DMS79 (cell line): ENCODE measurements at places on chromosomes 6 and 20.

DNA sequence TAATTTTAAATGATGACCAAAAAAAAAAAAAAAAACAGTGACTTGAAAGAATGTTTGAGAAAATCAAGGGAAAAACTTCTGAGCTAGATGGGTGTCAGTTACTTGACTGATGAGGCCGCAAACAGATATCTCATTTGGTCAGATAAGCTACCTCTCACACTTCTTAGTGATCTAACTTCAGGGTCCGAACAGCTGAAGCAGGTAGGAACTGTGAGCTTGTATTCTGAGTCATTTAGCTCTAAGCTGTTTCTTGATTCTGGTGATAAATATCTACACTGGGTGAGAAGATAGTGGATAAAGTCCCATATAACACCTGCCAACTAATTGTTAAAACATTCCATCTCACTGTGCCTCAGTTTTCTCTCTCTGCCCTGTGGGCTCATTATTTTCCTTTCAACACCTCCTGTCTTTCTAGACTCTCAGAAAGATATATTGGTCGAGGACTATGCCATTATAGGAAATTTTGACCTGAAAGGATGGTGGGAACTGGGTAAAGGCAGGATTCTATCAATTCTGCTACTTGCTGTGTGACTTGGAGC, 7.7 kb downstream of the KIF3B start:
- no peak for DNase-seq

DNA sequence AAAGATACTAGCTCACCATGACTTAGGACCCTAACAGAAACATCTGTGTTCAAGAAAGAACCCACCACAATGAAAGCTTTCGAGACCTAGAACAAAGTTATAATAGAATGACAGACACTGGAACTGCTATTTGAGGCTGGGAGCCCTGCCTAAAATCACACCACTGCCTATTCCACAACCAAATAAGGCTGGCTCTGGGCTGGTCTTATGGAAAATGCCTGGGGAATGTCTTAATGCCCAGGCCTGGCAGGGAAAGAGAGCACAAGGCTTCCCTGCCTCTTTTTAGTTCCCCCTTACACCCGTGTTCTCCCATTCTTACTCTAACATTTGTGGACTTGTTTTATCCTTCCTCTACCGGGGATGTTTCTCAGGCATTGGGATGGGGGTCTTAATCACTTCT, 5.6 kb upstream of the METTL24 start:
- no peak for DNase-seq

GRCh38 chr6:44775121-44775520, 387.6 kb downstream of the CDC5L start:
- DNase-seq, result no peak

DNA sequence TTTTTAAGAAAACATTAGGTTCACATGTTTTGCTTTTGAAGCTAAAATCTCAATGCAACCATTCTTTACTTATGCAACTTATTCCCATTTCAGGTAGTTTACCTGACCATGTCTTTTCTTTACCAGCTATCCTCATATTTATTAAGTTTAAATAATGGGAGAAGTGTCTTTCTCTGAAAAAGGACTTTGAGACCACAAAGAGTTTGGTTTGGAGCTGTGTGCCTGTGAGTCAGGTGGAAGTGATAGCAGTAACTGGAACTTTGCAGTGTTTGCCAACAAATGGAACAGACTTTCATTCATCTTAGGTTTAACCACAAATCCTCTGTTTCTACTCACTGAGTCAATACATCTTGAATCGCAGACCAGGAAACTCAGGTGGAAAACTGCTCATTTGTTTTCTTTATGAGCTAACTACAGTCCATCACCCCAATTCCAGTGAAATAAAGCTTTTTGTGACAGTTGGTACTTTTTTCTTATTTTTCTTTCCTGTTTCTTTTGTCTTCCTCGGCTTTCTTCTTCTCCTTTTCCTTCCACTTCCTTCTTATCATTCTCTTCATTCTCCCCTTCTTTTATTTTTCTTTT, 148.3 kb upstream of the RIN2 start:
- no peak for DNase-seq

DNA sequence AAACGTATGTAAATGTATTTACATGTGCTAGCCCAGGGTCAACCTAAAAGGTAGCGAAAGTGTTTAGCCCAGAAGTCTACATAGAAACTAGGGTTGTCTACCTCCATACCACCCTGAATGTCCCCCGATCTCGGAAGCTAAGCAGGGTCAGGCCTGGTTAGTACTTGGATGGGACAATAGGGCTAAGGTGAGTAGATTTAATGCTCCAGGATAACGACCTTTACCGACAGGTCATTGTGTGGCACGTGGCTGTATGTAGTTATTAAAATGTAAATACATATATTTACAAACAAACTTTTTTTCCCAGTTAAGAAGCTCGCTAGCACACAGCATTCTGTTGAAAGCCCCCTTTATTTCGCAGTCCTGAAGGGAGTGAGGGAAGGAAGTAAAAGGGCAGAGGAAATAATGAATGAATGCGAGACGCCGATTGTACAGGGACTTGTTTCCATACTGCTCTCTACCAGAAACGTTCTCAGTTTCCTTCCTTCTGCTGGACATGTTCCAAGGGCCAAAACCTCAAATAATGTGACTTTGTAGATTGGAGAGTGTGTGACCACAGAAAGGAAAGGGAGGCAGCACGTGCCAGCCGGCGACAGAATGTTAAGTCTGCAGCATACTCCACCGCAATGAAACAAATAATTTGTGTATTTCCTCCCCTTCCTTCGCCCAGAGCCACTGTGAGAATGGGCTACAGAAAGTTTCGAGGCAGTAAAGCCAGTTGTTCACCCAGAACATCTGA, 612 bp downstream of the ADAT2 start:
- no peak for DNase-seq

DNA sequence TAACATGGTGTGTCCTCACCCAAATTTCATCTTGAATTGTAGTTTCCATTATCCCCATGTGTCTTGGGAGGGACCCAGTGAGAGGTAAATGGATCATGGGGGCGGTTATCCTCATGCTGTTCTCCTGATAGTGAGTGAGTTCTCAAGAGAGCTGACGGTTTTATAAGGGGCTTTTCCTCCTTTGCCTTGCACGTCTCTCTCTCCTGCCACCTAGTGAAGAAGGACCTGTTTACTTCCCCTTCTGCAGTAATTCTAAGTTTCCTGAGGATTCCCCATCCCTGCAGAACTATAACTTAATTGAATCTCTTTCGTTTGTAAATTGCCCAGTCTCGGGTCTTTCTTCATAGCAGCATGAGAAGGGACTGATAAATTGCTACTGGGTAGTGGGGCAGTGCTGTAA, 789.3 kb downstream of the FRK start:
- no peak for DNase-seq

- DNase-seq, result no peak
These were observed 72.2 kb downstream of the ATXN1 start for GRCh38 chr6:16688984-16689636.

DNA sequence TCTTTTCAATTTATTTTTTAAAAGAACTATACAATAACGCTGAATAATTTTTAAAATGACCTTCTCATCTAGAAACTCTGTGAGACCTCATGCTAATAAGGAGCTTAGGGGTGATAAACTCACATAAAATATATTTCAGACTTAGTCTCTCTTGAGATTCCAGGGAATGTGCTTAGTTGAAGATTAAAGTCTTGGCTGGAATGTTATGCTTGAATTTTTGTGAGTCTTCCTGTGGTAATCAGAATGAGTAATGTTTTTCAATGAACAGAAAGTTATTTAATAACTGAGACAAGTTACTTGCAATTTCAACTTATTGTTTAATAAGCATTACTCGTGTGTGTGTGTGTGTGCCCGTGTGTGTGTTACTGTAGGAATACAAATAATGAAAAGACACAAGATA, 379.9 kb upstream of the EPHA7 start:
- no peak for DNase-seq

- DNase-seq, result no peak
These were observed 69.8 kb upstream of the LYRM2 start for GRCh38 chr6:89708316-89708715.

DNA sequence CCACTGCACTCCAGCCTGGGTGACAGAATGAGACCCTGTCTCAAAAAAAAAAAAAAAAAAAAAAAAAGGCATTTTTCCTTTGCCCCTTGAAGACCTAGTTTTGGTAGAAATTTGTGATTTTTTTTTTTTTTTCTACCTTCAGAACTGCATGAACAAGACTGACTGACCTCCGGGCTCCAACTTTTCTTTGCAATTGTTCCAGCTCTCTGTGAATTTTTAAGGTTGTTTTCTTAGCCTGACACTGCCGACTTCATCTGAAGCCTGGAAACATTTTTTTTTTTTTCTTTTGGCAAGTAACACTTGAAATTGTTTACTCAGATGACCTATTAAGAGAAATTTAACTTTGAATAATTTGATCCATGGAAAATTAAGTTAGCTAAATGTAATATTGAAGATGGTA, 73.0 kb downstream of the SLC24A3 start:
- no peak for DNase-seq

- DNase-seq, result no peak
These were observed 83.4 kb downstream of the JARID2 start for GRCh38 chr6:15329197-15329671.

GRCh38 chr6:125346201-125346925, 44.6 kb upstream of the HDDC2 start:
- DNase-seq, result no peak

DNA sequence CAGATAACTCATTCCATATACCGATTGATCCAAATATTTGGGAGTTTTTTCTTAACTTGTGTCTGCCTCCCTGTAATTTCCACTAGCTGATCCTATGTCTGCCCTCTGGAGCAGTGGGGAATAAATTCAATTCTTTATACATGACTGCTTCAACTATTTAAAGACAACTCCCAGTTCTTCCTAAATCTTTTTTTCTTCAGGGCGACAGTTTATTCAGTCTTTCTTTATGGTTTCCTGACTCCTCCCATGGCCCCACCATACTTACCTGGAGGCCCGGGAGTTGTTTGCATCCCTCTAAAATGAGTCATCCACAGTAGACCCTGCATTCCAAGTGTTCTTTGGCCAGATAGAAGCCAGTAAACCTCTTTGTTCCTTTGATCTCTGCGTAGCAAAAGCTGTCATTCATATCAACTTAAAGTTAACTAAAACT, 73.6 kb downstream of the LCA5 start:
- no peak for DNase-seq

DNA sequence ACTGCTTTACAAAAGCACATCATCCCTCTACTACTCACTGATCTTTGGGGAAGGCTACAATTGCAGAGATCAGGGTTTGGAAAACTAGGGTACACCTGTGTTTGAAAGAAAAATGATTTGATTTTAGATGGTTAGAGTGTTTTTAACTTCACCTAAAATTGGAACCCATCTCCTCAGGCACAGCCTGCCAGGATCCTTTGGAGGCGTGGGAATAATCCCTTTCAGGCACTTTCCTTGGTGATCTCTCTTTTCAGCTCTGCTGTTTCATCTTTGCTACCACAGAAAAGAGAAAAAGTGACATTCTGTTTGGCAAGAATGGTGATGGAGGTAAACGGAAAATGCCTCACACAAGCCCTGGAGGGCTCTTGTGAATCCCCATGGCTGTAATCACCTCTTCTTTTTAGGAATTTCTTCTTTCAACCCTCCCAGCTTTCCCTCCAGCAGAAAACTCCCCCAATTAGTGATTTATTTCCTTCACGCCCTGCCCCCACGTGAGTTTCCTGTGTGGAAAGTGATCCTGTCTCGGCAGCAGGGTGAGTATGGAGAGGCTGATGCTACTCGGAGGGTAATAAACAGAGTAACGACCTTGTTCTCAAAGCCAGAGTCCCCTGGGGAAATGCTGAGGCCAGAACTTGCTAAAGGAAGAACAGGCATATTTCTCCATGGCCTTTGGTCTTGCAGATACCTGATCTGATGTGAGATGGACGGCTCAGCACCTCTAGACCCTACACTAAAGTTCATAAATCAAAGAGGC, 9.2 kb downstream of the KCNG1 start:
- DNase-seq, result no peak

GRCh38 chr6:109237077-109237985, 142.0 kb downstream of the CEP57L1 start:
- no peak for DNase-seq

GRCh38 chr6:30093951-30094661, 18.5 kb upstream of the RNF39 start:
- no peak for DNase-seq

DNA sequence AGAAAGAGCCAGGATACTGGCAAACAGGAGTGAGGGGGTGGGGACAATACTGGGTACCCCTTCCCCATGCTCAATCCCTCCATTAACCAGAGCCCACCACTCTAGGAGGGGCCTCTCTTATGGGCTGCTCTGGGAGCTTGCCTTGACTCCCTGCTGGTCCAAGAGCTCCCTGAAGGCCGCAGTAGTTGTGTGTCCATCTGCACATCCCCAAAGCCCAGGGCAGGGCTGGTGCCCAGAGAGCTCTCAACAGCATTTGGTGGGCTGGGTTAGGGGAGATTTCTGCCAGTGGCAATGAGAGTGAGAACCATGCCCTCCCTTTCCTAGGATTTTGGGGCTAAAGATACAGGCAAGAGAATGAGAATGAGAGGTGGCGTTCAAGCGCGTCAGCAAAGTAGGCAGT, 230.6 kb upstream of the PMEPA1 start:
- no peak for DNase-seq

GRCh38 chr20:38293491-38294065, 10.4 kb upstream of the BPI start:
- DNase-seq, result no peak

GRCh38 chr6:80457439-80457933, 351.0 kb downstream of the BCKDHB start:
- no peak for DNase-seq

DNA sequence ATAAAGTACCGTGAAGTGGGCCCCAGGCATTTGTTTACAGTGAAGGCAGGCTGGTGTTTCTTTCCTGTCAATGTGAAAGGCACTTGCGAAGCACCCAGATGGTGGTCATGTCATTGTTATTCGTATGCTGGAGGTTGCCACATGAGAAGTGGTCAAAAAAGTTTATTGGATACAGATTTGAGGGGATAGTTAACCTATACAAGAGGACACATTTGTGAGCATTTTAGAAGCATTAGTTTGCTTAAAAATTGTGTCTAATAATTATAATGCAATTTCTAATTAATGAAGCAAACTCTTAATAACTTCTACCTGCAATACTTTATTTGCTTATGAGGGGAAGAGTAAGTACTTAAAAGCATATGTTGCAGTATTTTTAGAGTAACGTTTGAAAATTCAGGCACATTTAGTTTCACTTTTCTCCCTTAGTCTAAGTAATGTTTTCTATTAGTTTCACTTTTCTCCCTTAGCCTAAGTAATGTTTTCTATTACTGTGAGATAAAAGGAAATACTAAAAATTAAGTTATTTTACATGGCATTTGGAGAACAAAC, 120.7 kb upstream of the CLDN20 start:
- DNase-seq, result no peak

GRCh38 chr6:87213364-87213763, 58.0 kb downstream of the ZNF292 start:
- DNase-seq, result no peak

DNA sequence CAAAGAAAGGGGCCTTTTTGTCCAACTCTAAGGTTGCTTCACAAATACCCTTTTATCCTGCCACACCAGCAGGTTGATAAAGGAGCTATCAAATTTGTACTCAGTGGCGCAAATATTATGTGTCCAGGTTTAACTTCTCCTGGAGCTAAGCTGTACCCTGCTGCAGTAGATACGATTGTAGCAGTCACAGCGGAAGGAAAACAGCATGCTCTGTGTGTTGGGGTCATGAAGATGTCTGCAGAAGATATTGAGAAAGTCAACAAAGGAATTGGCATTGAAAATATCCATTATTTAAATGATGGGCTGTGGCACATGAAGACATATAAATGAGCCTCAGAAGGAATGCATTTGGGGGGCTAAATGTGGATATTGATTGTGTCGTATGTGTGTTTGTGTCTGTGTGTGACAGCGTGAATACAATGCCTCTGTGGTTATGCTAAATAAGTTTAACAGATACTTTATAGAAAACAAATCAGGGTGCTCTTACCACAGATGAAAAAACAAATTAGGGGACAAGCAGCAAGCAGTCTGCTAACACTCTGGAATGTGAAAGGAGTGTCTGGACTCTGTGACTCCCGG, 33.6 kb downstream of the HM13 start:
- DNase-seq, result no peak
